Thoracic aorta (tissue), 2 donors: ENCODE measurements at places on chromosomes 4 and X. TPM values are rescaled to one million over a fixed set of nuclear protein-coding genes. Genes with fewer than 3 reads are reported as not detected.

Gene STARD8
- 19.8 TPM for total RNA-seq

Gene TEX11
- not detected for total RNA-seq

Gene PABPC4L
- 2.2 TPM for total RNA-seq

GRCh38 chr4:100483796-100484195 is 34.0 kb downstream of the EMCN start:
- H3K4me3 ChIP-seq = no peak overlapping the region
- no peaks in the 10 kb centered on the region for H3K4me1 ChIP-seq
- H3K36me3 ChIP-seq = no peaks in the 10 kb centered on the region
- H3K27me3 ChIP-seq = no peaks in the 10 kb centered on the region
- DNase-seq = no peak

DNA sequence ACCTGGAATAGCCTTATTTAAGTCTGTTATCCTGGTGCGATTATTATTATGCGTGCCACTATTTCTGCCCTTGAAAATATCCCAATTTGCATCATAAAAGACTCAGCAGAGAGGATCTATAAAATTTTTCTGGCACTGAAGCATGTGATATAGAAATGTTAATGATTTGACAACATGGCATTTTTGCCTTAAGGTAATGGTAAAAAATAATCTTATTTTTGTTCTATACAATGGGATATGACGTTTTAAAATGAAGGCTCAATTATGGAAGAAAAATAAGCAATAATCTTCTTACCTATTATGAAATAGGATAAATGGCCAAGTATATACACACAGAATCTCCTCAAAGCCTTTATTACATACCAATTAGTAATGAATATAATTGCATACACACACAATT is 113.5 kb downstream of the PDGFC start:
- H3K27me3 ChIP-seq = no peaks in the 10 kb centered on the region
- no peak overlapping the region for H3K4me3 ChIP-seq
- no peak for DNase-seq
- no peaks in the 10 kb centered on the region for H3K36me3 ChIP-seq

Gene RASSF6
- 0.56 TPM for total RNA-seq

Gene CTAG1B
- total RNA-seq = not detected

GRCh38 chr4:1112174-1112820 is 1.1 kb downstream of the RNF212 start:
- no peaks in the 10 kb centered on the region for H3K27me3 ChIP-seq
- no peaks in the 10 kb centered on the region for H3K36me3 ChIP-seq
- H3K4me1 ChIP-seq = no peaks in the 10 kb centered on the region

DNA sequence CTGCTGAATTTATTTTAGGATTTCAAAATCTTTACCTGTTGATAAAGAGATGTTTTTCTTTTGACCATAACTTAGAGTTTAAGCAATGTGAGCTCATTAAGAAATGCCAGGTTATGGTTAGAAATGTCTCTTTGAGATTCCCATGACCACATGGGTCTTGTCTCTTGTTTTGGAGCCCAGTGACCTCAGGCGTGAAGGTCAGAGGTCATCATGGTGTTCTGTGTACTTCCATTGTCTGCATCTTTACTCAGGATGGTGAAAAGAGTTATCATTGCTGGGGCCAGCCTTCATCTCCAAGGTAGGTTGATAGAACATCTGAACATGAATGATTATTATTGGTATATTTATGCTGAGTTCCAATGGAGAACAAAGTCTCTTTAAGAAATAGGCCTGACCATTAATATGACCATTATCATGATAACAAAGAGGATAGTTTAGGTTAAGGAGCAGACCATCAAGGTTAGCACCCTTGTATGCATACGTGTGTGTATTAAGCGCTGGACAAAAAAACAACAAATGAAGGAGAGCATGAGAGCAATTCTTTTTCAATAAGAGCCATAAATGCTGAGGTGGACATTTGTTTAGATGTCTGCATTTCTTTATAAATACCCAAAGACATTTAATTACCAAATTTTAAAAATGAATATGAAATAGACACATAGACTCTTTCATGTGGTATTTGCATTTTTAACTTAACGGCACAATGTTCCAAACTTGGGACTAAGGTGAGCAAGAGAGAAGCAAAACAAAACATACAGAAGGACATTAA is 120.6 kb upstream of the PAQR3 start:
- no peaks in the 10 kb centered on the region for H3K27me3 ChIP-seq
- H3K36me3 ChIP-seq = no peaks in the 10 kb centered on the region
- H3K4me3 ChIP-seq = no peak overlapping the region
- H3K27ac ChIP-seq = no peak overlapping the region
- no peaks in the 10 kb centered on the region for H3K4me1 ChIP-seq

DNA sequence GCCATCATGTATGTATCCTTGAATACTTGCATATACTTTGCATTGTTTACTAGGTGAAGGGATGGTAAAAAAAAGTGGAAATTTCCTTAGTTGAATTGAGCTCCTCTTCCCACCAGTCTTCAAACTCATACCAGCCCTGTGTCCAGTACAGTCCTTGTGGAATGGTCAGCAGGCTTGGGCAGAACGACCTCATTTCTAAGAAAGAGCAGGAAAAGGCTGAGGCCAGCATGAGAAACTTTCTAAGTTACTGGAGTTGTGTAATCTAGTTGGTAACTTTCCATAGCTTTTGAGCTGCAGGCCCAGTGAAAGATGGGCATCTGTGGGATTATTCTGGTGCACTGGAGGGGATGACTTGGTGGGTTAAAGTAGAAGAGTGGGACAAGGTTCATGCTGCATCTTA is 87.6 kb downstream of the DCUN1D4 start:
- no peak overlapping the region for H3K27ac ChIP-seq
- no peak for DNase-seq
- no peaks in the 10 kb centered on the region for H3K27me3 ChIP-seq
- H3K36me3 ChIP-seq = no peaks in the 10 kb centered on the region
- H3K4me3 ChIP-seq = no peak overlapping the region

DNA sequence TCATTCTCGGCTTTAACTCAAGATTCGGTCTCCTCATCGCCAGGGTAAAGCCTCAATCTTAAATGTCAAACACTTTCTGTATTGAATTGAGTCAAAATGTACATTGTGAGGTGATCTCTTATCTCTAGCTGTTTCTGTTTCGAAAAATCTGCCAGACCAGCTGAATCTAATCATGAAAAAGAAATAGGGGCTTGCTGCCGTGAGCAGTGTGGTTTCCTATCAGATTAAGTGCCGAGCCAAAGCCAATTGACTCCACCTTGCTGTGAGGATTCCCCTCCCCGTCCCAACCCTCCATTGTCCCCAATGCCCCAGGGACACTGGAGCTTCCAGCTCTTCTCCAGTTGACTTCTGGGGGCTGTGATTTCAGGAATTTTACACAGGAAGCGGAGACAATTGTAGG is 12.5 kb upstream of the CRLF2 start:
- no peaks in the 10 kb centered on the region for H3K27me3 ChIP-seq
- no peak overlapping the region for H3K27ac ChIP-seq
- no peaks in the 10 kb centered on the region for H3K4me1 ChIP-seq
- no peak for DNase-seq
- H3K36me3 ChIP-seq = no peaks in the 10 kb centered on the region

GRCh38 chr4:57110640-57111511 is 691 bp upstream of the IGFBP7 start:
- no peak for DNase-seq
- no peaks in the 10 kb centered on the region for H3K27me3 ChIP-seq
- H3K4me1 ChIP-seq = peaks cover 14% of the 10 kb centered on the region
- H3K36me3 ChIP-seq = no peaks in the 10 kb centered on the region
- H3K27ac ChIP-seq = peak overlapping the region; percentile 97

DNA sequence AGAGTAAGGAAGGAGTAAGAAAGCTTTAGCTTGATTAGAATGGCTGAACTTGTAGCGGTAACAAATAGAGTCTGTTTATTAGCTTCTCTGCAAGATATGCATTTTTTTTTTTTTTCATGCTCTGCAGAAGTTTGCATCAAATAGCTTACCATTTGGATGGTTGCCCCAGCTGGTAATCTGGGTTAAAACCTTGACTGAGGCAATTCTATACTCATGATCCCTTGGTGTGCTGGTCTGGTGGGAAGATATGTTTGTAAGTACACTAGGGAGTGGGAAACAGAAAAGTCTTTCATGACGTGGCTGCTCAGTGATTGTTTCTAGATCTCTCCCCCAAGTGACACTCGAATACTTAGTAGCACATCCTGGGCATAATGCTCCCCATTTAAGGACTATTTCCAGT is 32.1 kb downstream of the SEPTIN11 start:
- H3K27ac ChIP-seq = no peak overlapping the region
- no peak for DNase-seq
- peaks cover 42% of the 10 kb centered on the region for H3K4me1 ChIP-seq
- no peaks in the 10 kb centered on the region for H3K27me3 ChIP-seq

GRCh38 chr4:153529646-153530045 is 63.5 kb downstream of the TMEM131L start:
- no peak for DNase-seq
- H3K36me3 ChIP-seq = no peaks in the 10 kb centered on the region
- no peaks in the 10 kb centered on the region for H3K27me3 ChIP-seq

DNA sequence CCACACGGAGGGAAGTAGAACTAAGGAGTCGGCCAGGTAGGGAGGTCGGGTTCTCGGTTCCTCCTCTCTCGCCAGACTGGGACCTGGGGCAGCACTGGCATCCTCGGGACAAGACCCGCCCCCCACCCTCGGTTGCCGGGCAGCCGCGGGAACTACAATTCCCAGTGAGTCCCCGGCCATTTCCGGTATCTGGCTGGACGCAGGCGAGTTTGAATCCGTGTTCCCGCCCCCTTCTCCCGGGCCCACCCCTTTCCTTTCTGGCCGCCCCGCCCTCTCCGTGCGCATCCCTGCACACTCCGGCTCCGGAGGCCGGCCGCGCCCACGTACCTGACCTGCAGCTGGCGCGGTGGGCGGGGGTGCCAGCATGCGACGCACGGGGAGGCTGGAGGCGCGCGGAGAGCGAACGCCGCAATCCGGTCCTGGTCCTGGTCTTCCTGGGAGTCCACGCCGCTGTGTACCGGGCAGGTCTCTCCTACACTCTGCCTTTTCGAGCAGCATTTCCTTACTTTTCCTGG is 10.2 kb upstream of the DLG3 start:
- no peaks in the 10 kb centered on the region for H3K36me3 ChIP-seq
- peak overlapping the region; percentile 88 for H3K4me3 ChIP-seq
- H3K4me1 ChIP-seq = peaks cover 20% of the 10 kb centered on the region
- H3K27me3 ChIP-seq = no peaks in the 10 kb centered on the region
- DNase-seq = peak; percentile 54
- H3K27ac ChIP-seq = peak overlapping the region; percentile 99

DNA sequence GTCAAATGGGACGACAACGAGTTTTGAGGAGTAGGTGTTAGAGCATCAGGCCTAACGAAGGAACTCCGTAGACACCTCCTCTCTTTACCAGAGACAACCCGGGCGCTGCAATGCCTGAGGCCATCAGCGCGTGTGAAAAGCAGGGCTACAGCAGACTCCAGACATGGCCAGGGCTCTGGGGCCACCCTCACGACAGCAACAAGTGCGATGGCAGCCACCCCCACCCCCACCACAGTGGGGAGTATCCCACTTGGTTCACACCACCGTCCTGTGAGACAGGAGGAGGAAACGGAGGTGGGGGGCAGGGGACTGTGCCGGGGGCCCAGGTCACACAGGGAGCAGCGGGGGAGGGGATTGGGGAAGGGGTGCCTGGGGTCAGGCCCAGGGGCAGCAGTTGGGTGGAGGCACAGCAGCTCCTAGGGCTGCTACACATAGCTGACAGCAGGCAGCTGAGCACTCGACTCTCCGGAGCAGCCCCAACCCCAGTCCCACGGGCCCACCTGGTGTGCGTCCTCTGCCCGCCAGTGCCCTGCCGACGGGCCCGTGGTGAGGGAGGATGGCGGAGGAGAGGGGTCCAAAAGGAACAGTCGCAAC is 8.5 kb downstream of the LRPAP1 start:
- no peak overlapping the region for H3K27ac ChIP-seq
- H3K4me1 ChIP-seq = no peaks in the 10 kb centered on the region
- no peaks in the 10 kb centered on the region for H3K27me3 ChIP-seq
- peaks cover 57% of the 10 kb centered on the region for H3K36me3 ChIP-seq
- H3K4me3 ChIP-seq = no peak overlapping the region

GRCh38 chr4:16457944-16458343 is 231.7 kb upstream of the TAPT1 start:
- no peaks in the 10 kb centered on the region for H3K4me1 ChIP-seq
- no peaks in the 10 kb centered on the region for H3K27me3 ChIP-seq
- no peak for DNase-seq
- no peak overlapping the region for H3K27ac ChIP-seq

DNA sequence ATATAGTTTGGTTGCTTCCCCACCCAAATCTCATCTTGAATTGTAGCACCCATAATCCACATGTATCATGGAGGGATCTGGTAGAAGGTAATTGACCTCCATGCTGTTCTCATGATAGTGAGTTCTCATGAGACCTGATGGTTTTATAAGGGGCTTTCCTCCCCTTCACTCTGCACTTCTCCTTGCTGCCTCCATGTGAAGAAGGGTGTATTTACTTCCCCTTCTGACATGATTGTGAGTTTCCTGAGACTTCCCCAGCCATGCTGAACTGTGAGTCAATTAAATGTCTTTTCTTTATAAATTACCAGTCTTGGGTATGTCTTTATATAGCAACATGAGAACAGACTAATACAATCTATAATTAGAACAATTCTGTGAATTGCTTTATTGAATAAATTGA is 11.9 kb upstream of the DCAF4L1 start:
- no peaks in the 10 kb centered on the region for H3K4me1 ChIP-seq
- H3K36me3 ChIP-seq = no peaks in the 10 kb centered on the region
- no peak overlapping the region for H3K4me3 ChIP-seq

Gene CPE
- 458 TPM for total RNA-seq

Gene SH3D19
- total RNA-seq = 94.8 TPM

DNA sequence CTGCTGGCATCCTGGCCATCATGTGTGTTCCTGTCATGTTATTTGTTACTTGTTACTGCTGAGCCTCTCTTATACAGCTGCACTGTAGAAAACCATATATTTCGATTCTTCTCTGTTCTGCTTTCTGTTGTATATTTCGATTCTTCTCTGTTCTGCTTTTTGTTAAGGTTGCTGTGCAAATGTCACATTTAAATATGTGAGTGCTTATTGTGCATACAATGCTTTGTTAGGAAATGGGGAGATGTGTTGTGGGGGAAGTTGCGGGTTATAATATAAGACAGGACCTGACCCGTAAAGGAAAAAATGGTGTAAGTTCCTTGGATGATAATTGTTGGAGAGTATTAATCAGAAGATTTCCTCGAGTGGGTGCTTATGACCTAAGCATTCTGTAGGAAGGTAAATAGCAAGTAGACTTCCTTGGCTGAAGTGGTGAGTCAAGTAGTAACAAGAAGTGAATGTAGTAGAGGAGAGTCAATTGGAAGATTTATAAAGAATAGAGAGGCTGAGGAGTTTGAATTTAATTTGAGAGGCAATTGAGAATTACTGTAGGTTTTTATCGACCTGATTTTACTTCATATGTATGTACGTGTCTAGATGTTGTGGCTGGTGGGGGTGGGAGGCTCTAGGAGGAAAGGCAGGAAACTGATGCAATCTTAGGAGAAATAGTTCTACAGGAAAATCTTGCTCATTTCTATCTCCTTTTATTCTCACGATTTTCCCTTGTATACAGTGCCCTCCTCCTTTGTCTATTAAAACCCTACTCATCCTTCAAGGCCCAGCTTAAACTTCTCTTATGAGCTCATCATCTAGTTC is 8.5 kb downstream of the OGT start:
- no peak for DNase-seq
- H3K36me3 ChIP-seq = no peaks in the 10 kb centered on the region
- no peaks in the 10 kb centered on the region for H3K27me3 ChIP-seq
- H3K4me1 ChIP-seq = peaks cover 33% of the 10 kb centered on the region
- H3K4me3 ChIP-seq = peak overlapping the region; percentile 33
